T-helper 22 cell (primary cell): ENCODE measurements at places on chromosomes 2 and 18.

GRCh38 chr2:31476511-31477180 lies 62.1 kb upstream of the XDH start:
- DNase-seq, result no peak

GRCh38 chr2:66461001-66461663 lies 26.2 kb downstream of the MEIS1 start:
- no peak for DNase-seq

- no peak for DNase-seq
These were observed 28.2 kb upstream of the ACAA2 start for GRCh38 chr18:49841236-49842217.

DNA sequence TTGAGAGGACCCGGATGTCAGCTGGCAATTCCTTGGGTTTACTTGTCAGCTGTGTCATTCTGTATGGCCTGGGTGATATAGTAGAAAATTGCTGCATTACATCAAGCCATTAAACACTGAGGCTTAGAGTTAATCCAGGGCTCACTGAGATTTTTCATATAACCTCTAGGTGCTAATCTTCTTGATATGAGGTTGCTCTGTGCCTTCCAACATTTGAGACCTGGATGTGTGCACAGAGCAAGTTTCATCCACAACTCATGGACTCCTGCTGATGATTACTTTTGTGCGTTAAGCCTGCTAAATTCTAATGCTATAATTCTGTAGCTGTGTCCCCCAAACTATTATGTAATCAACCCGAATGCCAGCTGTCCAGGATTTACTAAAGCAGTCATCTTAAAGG lies 178.4 kb upstream of the CDH20 start:
- DNase-seq, result no peak

- no peak for DNase-seq
These were observed 128.3 kb downstream of the CYRIA start for GRCh38 chr2:16537347-16537746.

- DNase-seq, result no peak
These were observed 1228.3 kb upstream of the CHAC2 start for GRCh38 chr2:52539026-52539970.
